ENCODE measurements at places on chromosomes 12 and 14. TPM values are rescaled to one million over a fixed set of nuclear protein-coding genes. Genes with fewer than 3 reads are reported as not detected.
A peak's percentile ranks its signal among the peaks of the same experiment; 100 is the strongest.

DNA sequence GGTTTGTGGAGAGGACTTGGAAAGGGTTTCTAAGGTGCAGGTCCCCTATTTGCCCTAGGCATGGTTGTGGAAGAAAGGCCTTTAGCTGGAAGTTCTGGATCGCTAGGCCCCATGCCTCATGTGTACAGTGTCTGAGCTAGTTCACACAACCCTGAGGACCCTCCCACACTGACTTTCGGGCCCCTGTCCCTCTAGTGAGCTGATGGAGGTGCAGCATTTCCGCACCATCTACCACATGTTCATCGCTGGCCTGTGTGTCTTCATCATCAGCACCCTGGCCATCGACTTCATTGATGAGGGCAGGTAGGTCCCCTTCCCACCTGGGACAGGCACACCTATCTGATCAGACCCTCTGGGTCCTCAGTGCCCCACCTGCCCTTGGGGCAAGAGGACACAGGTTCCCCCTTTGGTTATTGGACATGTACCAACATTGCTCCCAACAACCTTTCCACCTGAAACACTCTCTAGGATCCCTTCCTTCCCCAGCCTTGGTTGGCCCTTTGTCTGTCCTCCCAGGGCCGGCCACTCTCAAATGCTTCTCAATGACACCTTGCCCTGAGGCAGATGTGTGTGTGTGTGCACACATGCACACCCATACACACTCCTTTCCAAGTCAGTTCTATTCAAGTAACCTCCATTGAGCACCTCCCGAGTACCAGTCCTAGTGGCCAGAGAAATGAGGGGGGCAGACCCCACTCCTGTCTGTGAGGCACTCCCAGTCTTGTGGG, 2.6 kb downstream of the SOAT2 start:
- no peak for DNase-seq

DNA sequence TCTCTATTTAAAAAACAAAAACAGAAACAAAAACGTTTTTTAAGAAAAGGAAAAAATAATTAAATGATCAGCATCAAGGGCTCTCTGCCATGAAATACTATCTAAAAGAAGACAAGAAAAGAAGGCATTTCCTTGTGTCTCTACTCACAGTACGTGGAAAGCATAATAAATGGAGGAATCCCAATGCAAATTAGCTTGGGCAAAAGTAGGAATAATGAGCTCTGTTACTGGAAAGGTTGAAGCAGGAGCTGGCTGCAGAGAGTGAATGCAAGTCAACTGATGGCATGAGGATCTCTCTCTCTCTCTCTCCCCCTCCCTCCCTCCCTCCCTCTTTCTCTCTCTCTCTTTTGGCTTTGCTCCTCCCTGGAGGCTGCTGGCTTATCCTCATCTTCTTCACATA, 85.9 kb downstream of the TBX3 start:
- no peak for DNase-seq

Gene TSPAN19
- not detected for total RNA-seq

- DNase-seq = peak; percentile 85
Observed at GRCh38 chr12:132828706-132829534, at the start of gene GOLGA3. Gene GOLGA3, minus strand, starts transcription at chr12:132828869. Its CDS starts 6,741 bp downstream, at chr12:132822128.

DNA sequence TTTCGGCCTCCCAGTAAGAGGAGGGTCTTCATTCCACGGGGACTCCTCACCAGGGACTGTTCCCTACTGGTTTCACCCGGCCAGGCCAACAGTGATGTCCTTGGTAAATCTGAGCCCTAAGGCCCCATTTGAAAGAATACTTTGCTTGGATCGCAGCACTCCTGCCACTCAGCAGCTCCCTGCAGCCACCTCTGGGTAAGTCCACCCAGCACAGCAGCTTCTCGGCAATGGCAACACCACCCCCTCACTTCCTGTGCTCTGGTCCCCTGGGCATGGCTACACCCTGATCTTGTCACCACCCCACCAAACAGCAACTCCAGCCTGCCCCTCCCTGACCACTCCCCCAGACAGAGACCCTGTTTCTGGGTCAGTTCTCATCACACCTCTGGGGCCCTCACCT, 100.3 kb downstream of the SETD3 start:
- no peak for DNase-seq

DNA sequence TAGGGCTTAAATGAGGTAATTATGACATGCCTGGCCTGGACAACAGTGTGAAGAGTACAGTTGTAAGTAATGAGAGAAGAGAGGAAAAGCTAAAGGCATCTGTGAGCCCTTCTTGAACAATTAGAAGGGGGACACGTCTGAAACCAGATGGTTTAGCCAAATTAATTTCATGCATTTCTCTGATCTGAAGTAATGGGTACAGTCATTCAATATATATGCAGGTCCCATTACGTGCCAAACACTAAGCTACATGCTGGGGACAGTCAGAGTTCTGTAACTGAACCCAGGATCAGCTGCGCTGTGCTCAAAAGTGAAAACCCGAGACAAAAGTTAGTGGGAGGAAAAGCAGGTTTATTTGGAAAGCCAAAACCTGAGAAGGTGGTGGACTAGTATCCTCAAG, 207.2 kb upstream of the TMTC1 start:
- no peak for DNase-seq

DNA sequence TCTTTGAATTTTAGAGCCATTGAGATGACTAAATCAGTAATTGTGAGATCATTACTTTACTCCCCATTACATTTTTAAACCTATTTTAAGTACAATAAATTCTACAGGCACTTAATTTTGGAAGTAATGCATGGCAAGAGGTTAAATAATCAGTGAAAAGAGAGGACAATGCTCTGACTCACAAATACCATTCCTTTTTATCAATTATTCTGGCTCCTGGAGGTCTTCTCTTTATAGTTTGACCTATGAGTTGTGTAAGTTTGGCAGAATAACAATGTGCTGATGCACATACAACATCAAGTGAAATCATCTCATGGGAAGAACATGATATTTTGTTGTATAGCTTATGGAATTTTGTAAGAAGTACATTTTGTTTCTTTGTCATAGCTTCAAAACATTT, 166.7 kb downstream of the TMTC3 start:
- no peak for DNase-seq

GRCh38 chr14:104355101-104356019, 217.0 kb downstream of the KIF26A start:
- no peak for DNase-seq

DNA sequence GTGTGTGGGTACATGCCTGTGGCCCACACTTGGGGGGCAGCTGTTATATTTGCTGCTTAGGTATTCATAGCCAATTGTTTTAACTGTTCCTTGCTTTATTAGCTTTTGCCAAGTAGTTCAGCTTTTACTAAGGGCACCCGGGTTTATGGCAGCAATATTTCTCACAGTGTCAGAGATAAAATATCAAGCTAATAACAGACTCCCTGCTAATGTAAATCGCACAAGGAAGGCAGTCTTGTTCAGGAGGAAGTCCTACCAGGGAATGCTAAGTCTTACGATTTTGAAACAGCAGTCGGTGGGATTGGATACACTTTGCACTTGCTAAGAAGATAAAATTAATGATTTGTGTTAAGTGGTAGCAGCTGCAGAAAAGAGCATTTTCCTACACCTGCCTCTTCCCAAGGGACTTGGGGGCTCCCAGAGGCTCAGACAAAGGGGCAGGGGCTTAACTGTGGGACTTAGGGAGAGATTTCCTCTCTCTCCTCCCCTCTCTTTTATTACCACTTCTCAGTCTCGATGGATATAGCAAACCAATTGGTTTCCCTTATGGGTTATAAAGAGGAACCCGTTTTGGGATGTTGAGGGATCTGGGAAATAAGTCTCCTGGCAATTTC, 175.1 kb downstream of the NRXN3 start:
- DNase-seq = no peak

Gene GNG2
- total RNA-seq = 17.9 TPM

Gene EPS8
- total RNA-seq = 4.6 TPM

DNA sequence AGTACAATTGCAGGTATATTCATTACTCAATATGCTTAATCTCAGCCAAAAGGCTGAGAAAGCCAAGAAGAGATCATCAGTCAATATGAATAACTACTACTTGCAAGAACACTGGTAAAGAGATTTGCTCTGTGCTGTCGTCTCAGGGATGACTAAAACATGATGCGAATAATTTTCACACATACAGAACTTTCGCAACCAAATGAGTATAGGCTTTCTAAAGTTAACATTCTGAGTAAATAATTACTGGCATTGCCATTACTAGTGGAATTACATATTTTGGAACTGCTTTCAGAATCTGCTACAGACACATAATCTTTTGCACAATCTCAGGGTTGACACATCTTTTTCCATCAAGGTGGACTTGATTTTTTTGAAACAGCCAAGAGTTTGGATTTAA, 24.7 kb downstream of the NCKAP1L start:
- DNase-seq = no peak

DNA sequence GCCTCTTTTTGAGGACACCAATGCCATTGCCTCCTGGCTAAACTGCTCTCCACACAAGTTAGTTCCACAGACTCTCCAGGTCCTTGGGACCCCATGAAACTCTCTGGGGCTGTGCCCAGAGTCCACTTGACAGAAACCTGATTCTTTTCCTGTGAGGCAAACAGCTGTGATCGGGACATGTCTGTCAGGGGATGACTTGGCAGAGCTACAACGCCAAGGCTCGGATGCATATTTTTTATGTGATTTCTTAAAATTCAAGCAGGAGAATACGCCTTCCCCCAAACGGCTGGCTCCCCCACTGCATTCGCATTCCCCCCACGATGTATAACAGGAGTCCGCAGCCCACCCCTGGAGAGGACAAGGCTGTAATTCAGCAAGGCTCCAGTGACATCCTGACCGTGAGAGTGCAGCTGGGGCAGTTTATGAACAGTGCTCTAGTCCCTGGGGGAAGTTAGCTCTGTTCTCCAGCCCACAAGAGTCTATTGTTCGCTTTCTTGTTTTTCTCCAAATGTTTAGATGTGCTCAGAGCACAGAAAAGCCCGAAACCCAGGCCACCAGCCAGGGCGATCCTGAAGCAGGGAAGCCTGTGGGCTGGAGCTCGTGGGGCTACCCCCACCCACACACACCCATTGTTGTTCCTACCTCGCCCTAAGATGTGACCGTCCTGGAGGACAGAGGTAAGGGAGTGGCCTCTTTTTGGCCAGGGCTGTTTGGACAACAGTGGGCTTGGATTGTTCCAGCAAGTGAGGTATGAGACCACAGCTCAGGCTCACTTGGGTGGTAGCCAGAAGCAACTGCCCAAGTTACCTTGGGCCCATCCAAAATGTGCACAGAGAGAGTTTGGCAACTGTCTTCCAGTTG, 159.5 kb downstream of the ZFP36L1 start:
- peak; percentile 38 for DNase-seq

GRCh38 chr12:111377440-111377839, 8.5 kb upstream of the PHETA1 start:
- no peak for DNase-seq

Gene TMEM253
- total RNA-seq = 1.9 TPM

DNA sequence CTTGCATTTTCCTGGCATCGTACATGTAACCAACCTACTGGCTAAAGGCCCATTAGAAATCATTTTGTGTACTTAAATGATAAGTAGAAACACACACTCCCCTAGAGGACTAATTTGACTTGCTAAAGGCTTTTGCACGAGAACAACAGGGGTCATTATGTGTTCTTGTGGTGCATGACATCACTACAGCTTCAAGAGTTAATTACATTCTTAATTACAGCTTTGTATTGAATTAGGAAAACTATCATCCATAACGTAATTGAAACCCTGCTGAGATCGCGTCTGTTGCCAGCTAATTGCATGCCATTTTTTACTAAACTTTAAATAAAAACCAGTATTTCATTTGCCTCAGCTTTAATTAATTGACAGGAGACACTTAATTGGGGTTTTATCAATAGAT, 51.4 kb downstream of the TMEM132C start:
- DNase-seq = no peak

- DNase-seq = no peak
Observed at GRCh38 chr12:26696048-26696612, 136.9 kb downstream of the ITPR2 start.

Gene REP15
- 0.80 TPM for total RNA-seq

GRCh38 chr14:104386151-104386841, 193.3 kb upstream of the C14orf180 start:
- DNase-seq = no peak

Gene ZDHHC22
- total RNA-seq = 55.2 TPM

DNA sequence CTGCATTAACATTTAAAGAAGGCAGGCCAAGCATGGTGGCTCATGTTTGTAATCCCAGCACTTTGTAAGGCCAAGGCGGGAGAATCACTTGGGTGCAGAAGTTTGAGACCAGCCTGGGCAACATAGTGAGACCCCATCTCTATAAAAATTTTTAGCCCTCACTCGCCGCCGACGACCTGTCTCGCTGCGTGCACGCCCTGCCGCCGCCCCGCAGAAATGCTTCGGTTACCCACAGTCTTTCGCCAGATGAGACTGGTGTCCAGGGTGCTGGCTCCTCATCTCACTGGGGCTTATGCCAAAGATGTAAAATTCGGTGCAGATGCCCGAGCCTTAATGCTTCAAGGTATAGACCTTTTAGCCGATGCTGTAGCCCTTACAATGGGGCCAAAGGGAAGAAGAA, 10.8 kb upstream of the RBMS2 start:
- DNase-seq = no peak

GRCh38 chr12:68796399-68796798, 11.6 kb upstream of the MDM2 start:
- DNase-seq = no peak

DNA sequence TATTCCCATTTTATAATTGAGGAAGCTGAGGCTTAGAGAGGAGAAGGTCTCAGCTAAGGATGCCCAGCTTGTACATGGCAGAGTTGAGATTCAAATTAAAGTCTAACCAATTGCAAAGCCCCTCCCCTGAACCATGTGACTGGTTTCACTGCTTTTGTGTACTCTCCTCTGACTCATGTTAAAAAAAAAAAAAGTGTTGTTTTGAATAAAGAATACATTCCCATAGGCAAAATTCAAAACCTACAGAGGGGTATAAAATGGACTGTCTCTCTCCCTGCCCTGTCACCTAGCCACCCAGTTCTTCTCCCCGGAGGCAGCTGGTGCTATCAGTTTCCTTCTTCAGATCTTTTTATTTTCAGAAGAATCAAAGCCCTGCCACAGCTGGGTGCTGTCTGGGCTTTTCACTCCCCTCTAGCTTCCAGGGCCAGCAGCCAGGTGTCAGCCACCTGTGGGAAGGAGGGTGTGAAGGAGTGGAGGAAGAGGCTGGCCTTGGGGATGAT, 5.4 kb downstream of the PSMD9 start:
- no peak for DNase-seq

DNA sequence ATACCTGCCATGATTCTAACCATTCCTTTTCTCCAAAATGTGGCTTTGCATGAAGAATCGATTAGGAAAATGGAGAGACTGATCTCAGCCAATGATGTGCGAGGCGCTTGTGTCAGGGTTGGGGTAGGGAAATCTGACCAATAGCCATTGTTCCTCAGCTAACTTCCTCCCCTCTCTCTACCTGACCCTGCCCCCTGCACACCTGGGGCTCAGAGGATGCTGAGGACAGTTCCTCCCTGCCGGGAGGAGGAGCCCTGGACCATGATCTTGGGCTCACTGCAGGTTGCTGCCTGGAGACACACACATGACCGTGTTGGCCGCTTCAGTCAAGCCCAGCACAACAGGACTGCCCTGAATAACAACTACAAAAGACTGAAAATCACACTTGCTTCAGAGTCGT, 119.8 kb upstream of the SFSWAP start:
- DNase-seq = no peak

Gene SSPN
- 0.86 TPM for total RNA-seq

DNA sequence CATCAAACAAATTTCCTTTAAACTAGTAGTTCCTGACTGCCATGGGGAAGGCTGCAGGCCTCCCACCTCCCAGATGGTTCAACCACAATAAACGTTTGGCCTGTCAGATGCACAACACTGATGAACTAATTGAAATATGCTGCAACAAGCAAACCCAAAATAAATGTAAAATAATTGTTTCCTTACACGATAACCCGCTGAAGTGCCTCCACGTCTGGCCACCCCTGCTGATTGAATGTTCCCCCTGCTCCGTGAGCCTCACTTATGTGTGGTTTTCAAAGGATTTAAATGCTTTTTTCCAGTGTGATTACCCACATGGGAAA, 8.4 kb downstream of the PITPNM2 start:
- DNase-seq = no peak
